Kidney epithelial cell (primary cell): ENCODE measurements at places on chromosomes 11 and 22. TPM values are rescaled to one million over a fixed set of nuclear protein-coding genes. Genes with fewer than 3 reads are reported as not detected.

UBQLN3 gene
- not detected in 2 replicates for total RNA-seq

APOA4 gene
- not detected in 2 replicates for total RNA-seq

SEPTIN3 gene
- 1.9 and 2.5 TPM in 2 replicates for total RNA-seq

GRCh38 chr22:36659762-36660509 is 43.6 kb downstream of the CACNG2 start:
- peak; percentile 74 for DNase-seq

DNA sequence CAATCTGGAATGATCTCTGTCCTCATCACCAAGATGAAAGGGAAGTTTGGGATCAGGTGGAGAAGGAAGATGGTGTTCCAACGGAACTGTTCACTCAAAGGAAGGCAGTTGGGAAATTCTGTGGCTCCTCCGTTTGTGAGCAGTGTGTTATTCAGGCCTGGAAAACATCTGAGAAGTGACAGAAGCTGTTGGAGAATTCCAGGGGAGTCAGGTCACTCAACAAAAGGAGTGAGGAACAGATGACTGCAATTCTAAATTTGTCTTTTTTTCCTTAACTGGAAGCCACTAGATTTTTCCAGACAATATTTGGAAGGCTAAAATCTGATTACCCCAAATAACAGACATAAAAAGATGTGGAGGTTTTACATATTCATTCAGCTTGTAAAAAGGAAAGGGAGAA is 107.8 kb downstream of the CD44 start:
- no peak for DNase-seq
